ENCODE measurements at places on chromosomes 4 and X. TPM values are rescaled to one million over a fixed set of nuclear protein-coding genes. Genes with fewer than 3 reads are reported as not detected.

GRCh38 chrX:39574178-39574577 is 523.6 kb downstream of the BCOR start:
- DNase-seq = no peak

GRCh38 chrX:130771230-130771629 is 131.8 kb downstream of the ENOX2 start:
- no peak for DNase-seq

GRCh38 chrX:73127700-73128241 is 48.5 kb upstream of the PABPC1L2A start:
- DNase-seq = no peak

GRCh38 chr4:37562592-37562991 is 123.6 kb downstream of the RELL1 start:
- no peak for DNase-seq

STK26 gene
- total RNA-seq = 3.2 TPM

MAGEC2 gene
- not detected for total RNA-seq

Measured in left lobe of liver (tissue), 2 donors.